ENCODE measurements at places on chromosomes 12 and 14.

- no peaks in the 10 kb centered on the region for H3K27me3 ChIP-seq
- H3K4me3 ChIP-seq = peak within 1 kb of the TSS; percentile 98
- peak within 1 kb of the TSS; percentile 77 for H3K27ac ChIP-seq
- DNase-seq = peak; percentile 89
These were observed at the start of gene ALDH1L2 for GRCh38 chr12:105084251-105085250. TSS of gene ALDH1L2 (minus strand) at chr12:105084458. CDS start at chr12:105084436, 22 bp downstream.

DNA sequence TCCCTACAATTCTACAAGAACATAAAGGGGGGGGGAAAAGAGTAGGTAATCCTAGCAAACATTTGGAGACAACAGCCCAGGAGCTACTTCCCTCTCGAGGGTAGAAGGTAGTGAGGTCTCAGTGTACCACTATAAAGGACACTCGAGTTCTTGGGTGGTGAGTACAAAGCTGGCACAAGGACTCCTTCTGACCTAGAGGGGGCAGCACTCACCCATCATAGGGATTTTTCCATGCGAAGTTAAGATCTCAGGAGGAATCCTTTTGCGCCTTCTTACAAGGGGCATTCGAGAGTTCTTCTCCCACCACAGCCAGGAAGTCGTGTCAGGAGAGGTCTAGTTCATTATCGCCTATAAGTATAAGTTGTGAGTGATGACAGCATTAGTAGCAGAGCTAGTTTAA is 200.2 kb upstream of the RBM19 start:
- H3K36me3 ChIP-seq = no peaks in the 10 kb centered on the region
- H3K27ac ChIP-seq = no peak overlapping the region
- H3K4me1 ChIP-seq = peaks cover 7% of the 10 kb centered on the region
- no peak overlapping the region for H3K4me3 ChIP-seq
- H3K27me3 ChIP-seq = no peaks in the 10 kb centered on the region

DNA sequence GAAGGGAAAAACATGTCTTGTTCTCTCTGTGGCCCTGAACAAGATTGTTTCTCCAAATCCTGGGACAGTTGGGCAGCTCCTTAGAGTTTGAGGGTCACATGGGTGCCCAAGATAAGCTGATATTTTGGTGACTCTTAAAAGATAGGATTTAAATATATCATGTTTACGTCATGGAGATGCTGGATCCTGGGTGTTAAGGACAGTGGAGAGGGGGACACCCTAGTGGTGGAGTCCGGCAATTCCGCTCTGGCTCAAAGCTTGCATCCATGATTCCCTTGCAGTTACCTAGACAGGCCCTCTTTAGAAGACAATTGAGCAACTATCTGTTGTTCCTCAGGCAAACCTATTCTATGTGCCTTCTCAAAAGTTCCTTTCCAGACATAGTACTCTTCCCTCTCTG is 101.8 kb downstream of the CMKLR1 start:
- no peak for DNase-seq
- no peaks in the 10 kb centered on the region for H3K36me3 ChIP-seq
- no peak overlapping the region for H3K27ac ChIP-seq

- no peaks in the 10 kb centered on the region for H3K27me3 ChIP-seq
- no peaks in the 10 kb centered on the region for H3K4me1 ChIP-seq
- no peaks in the 10 kb centered on the region for H3K36me3 ChIP-seq
- no peak overlapping the region for H3K27ac ChIP-seq
These were observed 26.6 kb downstream of the FUT8 start for GRCh38 chr14:65439117-65439516.

- no peak overlapping the region for H3K4me3 ChIP-seq
- no peaks in the 10 kb centered on the region for H3K36me3 ChIP-seq
- peaks cover 9% of the 10 kb centered on the region for H3K4me1 ChIP-seq
- no peak for DNase-seq
- H3K27ac ChIP-seq = no peak overlapping the region
- no peaks in the 10 kb centered on the region for H3K27me3 ChIP-seq
These were observed 13.5 kb downstream of the HIP1R start for GRCh38 chr12:122848471-122849351.

Measured in fibroblast of lung (primary cell).